Pulmonary artery endothelial cell (primary cell): ENCODE measurements at places on chromosomes 13 and 19.

DNA sequence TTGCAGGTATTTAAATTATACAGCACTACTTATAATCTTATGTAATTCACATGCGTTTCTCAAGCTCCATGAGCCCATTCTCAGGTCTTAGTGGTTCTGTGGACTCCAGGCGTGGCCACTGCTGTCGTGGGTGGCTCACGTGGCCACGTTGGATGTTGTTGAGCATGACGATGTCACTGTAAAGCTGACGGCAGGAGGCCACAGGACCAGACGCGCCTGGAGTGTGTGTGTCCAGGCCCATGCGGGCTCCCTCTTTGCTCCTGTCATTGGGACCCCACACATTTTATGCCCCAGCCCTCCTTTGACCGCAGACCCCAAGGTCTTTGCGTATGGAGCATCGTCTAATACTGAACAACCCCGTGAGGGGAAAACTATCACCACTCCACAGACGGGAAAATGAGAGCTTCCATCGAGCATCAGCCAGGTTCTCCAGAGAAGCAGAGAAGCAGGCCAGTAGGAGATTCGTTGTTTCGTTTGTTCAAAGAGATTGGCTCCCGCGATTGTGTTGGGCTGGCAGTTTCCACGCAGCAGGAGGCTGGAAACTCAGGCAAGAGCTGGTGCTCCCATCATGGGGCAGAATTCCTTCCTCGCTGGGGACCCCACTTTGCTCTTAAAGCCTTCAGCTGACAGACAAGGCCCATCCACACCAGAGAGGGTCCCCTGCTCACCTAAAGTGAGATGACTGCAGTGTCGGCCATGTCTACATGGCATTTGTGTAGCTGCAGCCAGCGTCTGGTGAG lies 129.3 kb upstream of the SPACA7 start:
- no peak for DNase-seq

DNA sequence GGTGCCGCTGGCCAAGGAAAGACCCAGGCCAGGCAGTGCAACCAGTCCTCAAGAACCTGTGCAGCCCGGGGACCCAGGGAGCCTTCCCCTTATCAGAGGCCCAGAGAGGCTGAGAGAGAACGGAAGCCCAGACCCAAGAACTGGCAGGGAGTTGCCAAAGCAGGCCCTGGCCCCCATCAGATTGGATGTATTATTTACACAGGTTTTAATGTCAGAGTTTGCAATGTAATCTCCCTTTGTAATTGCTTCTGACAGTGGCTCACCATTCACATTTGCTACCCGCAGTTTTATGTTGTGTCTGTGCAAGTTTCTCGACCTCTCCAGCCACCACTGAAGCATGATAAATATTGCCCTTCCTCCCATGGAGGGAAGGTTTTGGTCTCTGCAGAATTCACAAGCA lies 660.9 kb downstream of the LIG4 start:
- DNase-seq, result no peak

GRCh38 chr13:58666331-58666730 lies 1034.8 kb downstream of the PCDH17 start:
- no peak for DNase-seq

GRCh38 chr19:39982883-39983282 lies 11.9 kb downstream of the PSMC4 start:
- DNase-seq, result no peak

GRCh38 chr13:42068886-42069285 lies 20.4 kb downstream of the DGKH start:
- DNase-seq, result no peak

- DNase-seq, result no peak
These were observed 40.5 kb upstream of the XPO4 start for GRCh38 chr13:20942938-20943559.

GRCh38 chr19:570937-571565 lies 1.3 kb upstream of the BSG start:
- DNase-seq, result no peak

DNA sequence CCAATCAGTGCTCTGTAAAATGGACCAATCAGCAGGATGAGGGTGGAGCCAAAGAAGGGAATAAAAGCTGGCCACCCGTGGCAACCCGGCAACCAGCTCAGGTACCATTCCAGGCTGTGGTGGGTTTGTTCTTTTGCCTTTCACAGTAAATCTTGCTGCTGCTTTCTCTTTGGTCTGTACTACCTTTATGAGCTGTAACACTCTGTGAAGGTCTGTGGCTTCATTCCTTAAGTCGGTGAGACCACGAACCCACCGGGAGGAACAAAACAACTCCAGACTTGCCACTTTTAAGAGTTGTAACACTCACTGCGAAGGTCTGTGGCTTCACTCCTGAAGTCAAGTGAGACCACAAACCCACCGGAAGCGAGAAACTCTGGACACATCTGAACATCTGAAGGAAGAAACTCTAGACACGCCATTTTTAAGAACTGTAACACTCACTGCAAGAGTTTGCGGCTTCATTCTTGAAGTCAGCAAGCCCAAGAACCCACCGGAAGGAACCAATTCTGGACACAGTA lies 16.5 kb upstream of the SPACA6 start:
- no peak for DNase-seq
